Right ventricle myocardium inferior (tissue), 1 donor: ENCODE measurements at places on chromosomes 1 and 21.
A peak's percentile ranks its signal among the peaks of the same experiment; 100 is the strongest.

GRCh38 chr1:246043556-246043955 is 463.5 kb downstream of the SMYD3 start:
- DNase-seq: no peak

- DNase-seq: no peak
Measured at GRCh38 chr1:203308328-203308922, 3.1 kb downstream of the BTG2 start.

GRCh38 chr1:1958071-1958541 is 39.0 kb upstream of the TMEM52 start:
- DNase-seq: peak; percentile 53

DNA sequence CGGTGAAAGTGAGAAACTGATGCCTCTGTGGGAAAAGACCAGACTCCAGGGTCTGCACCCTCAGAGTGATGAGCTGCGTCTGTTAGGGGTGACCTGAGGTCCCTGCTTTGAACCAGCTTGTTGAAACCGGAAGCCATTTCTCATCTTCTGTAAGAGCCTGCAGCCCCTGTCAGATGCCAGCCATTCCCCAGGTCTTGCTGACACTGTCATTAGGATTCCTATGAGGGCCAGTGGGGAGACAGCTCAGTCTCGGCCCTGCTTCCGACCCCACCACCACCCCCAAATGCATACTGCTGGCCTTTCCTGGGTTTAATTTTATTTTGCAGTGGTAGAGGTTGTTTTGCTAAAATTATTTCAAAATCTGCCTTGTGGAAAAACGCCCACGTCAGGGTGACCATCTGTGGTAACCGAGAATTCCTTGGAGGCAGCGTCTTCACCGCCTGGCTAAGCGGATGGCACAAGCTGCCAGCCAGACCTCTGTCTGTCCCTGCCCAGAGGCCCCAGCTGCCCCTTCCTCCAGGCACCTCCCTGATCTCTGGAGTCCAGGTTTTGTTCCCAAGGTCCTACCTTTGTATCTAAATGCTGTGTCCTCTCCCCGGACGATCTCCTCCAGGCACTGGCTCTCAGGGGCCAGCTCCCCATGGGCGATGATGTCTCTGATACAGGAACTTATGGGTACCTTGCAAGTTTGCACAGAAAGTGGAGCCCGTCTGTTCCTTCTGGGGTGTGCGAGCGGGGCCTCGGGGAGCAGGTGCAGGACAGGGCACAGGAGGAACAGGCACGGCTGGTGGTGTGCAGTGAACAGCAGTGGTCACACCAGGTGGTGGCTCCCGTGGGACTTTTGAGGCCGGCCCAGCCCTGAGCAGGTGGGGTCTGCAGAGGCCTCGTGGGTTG is 49.9 kb downstream of the PRKCZ start:
- DNase-seq: peak; percentile 30

- DNase-seq: no peak
Measured at GRCh38 chr1:232624546-232625281, 5.2 kb downstream of the SIPA1L2 start.

DNA sequence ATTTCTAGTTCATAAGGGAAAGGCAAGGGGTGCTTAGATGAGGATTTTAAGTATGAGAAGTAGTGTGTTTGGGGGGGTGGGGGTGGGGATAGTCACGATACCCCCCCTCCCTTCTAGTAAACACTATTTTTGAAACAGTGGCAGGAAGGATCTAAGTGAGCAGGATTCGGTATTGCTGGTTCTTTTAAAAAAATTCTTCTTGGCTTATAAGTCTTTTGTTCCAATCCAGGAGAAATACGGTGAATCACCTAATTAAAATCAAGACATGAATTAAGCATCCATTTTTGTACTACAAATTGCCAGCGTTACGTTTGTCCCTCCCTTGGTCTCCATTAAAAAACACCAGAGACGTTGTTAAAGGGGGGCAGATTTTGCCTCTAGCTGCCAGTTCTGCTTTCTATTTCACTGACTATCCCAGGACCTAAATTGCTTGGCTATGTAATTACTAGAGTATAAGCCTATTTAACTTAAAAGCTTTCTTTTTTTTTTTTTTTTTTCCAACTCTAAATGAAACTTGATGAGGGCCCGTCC is 911 bp downstream of the LMO4 start:
- no peak for DNase-seq

DNA sequence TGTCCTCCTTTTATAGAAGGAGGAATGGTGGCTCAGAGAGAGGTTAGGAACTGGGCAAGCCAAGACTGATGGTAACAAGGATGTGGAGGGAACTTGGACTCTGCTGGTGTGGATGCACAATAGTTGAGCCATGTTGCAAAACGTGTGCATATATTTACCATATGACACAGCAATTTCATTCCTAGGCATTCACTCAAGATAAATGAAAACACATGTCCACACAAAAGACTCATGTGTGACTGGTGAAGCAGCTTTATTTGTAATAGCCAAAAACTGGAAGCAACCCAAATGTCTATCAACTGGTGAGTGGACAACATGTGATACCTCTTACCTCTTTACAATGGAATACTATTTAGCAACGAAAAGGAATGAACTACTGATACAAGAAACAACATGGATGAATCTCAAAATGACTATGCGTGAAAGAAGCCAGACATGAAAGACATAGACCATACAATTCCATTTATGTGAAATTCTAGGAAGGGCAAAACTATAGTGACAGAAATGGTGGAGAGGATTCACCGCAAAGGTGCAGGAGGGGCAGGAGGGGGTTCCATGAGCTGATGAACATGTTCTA is 36.2 kb downstream of the CAMK2N1 start:
- DNase-seq: no peak

- DNase-seq: no peak
Measured at GRCh38 chr21:40923407-40923806, 76.4 kb upstream of the DSCAM start.

- DNase-seq: no peak
Measured at GRCh38 chr1:211715971-211716370, 40.5 kb upstream of the NEK2 start.

DNA sequence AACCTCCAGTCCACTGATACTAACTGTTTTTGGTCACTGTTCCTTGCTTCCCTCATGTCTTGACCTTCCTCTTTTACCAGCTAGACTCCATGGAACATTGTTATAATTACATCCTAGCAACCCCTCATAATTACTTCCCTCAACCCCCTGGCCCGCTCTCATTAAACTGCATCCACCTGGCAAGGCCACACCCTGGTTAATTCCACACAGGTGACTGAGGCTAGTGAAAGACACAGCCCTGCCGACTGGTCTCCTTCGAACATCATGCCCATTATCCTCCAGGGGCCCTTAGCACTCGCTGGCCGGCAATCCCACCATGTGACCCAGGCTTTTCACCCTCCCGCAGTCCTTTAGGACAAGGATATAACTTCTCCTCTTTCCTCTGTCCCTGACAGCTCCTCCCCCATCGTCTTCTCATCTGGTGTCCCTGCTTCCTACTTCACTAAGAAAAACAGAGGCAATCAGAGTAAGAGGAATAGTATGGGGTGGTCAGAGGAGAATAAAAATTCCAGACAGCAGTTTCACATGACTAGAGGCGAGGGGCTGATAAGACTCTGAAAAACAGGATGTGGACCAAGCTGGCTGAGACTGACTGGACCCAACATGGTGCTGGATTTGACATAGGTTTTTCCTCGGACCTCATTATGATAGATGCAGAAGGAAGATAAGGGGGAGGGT is 8.8 kb upstream of the TENT5B start:
- DNase-seq: no peak

GRCh38 chr1:100700586-100700985 is 19.0 kb upstream of the VCAM1 start:
- DNase-seq: no peak

DNA sequence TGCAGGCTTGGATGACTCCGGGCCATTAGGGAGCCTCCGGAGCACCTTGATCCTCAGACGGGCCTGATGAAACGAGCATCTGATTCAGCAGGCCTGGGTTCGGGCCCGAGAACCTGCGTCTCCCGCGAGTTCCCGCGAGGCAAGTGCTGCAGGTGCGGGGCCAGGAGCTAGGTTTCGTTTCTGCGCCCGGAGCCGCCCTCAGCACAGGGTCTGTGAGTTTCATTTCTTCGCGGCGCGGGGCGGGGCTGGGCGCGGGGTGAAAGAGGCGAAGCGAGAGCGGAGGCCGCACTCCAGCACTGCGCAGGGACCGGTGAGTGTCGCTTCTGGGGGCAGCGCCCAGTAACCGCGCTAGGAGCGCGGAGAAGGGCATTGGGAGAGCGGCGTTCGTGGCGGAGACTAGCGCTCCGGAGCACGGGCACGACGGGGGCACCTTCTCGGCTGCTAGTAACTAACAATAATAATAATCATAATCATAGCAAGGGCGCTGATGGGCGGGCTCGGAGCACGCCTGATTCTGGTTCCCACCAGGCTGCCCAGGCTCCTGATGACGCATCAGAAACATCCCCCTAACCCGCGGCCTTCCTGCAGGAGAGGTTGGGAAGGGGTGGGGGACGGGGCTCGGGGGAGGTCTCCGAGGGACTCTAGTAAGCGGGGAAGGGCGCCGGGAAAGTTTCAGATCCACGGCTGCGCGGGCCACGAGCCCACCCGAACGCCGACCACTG is at the start of gene MX1:
MX1 (plus strand) TSS at position 286 of the 722 bp plus-strand sequence. CDS start 5,832 bp downstream, outside the sequence.
- DNase-seq: peak; percentile 95

DNA sequence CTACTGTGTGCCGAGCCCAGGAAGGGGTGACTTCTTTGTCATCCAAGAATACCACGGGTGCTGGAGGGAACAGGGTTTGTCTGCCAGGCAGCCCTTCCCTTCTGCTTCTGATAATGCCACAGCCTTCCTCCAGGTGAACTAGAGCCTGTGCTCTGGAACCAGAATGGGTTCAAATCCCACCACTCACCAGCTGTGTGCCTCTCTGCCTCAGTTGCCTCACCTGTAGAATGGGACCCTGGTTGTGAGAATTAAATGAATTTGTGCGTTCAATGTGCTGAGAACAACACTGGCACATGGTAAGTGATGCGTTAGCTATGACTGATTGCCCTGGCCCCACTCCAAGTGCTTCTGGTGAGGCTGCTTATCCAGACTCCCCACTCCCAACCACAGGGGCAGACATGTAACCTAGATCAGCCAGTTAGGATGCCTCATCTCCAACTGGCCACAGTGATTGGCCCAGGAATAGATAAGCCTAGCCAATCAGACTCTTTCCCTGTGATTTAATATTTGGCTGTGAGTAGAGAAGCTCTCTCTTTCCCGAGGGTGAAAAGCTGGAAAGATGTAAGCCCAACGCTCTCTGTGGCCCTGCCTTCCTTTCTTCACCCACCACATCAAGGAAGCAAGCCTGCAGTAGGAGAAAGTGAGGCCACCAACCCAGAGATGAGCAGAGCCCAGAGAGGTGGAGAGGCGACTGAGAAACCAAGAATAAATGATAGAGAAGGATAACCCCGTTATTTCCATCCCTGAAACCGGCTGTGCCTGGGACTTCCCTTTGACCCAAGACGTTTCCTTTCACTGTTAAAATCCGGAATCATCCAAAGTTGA is 20.8 kb upstream of the LAPTM5 start:
- DNase-seq: no peak
